CD4-positive, alpha-beta T cell treated with Interleukin-1 beta for 1 hour (primary cell): ENCODE measurements at places on chromosomes 4 and X.

- DNase-seq, result peak; percentile 7
These were observed 47.4 kb upstream of the HOPX start for GRCh38 chr4:56728512-56728911.

GRCh38 chr4:39702716-39703115 lies 4.8 kb downstream of the UBE2K start:
- DNase-seq, result no peak

- no peak for DNase-seq
These were observed 23.4 kb downstream of the SUV39H1 start for GRCh38 chrX:48719958-48720357.

DNA sequence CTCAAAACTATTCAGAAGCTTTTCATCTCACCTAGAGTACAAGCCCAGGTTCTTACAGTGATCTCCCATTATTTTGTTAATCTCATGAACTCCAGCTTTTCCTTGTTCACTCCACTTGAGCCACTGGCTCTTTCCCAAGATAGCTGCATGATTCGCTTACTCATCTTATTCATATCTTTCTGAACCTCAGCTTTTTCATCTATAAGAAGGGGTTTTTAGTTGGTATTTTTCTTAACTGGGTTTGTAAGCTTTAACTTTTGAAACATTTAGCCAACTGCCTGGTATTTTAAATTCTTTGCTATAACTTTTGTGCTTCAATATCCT lies 24.0 kb downstream of the GIMD1 start:
- no peak for DNase-seq

DNA sequence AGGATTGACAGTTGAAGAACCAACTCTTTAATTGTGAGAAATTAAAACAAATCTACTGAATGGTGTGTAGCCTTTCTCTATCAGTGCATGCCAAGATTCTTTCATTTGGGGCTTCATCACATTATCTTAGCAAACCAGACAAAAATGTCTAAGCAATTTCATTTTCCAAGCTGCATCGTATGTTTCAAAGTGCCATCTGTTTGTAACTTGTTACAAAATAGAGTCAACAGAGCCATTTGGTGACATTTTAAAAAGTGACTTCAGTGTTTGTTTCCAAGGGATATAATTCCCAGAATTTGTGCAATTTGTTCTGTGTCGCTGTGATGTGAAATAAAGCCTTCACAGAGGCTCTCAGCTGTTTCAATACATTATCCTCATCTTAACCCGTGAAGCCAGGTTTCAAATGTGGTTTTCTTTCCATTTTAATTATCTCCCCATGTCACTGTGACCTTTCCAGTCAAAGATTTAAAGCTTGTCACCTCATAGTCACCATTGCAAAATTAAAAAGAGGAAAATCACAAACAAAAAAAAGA lies 46.0 kb upstream of the C1QTNF7 start:
- DNase-seq, result no peak
